Non-pigmented ciliary epithelial cell (primary cell): ENCODE measurements at places on chromosomes 13 and 19.

DNA sequence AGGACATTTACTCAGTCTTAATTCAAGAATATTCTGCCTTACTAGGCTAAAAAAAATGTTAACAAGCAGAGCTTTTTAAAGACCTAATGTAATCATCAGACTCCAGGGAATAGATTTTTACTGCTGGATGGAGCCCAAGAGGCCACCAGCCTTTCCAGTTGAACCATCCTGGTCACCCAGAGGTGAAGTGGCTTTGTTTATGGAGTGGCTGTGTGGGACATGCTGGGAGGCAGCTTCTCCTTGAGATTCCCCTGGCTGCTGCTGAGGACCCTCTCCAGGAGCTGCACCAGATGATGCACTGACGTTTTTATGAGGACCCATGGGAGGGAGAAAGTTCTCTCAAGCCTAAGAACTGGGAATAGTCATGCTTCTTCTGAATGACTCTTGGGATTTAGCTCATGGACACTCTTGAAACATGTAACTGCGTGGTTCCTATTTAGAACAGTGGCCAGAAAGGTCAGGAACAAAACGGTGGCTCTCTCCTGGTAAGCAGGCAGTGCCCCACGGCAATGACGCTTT lies 205.9 kb upstream of the MIR17HG start:
- no peak for DNase-seq

- DNase-seq = no peak
These were observed 176.1 kb downstream of the TM9SF2 start for GRCh38 chr13:99677116-99677951.

DNA sequence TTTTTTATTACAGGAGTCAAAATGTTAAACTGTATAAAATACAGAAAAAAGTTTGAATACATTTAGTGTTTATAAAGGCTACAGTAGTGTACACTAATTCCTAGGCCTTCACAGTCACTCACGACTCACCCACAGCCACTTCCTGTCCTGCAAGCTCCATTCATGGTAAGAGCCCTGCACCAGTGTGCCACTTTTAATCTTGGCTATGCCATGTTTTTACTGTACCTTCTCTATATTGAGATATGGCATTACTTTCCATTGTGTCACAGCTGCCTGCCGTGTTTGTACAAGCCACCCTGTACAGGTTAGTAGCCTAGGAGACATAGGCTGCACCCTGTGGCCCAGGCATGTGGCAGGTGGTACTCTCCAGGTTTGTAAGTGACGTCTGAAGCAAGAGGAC lies 32.1 kb downstream of the C1QTNF9 start:
- no peak for DNase-seq

DNA sequence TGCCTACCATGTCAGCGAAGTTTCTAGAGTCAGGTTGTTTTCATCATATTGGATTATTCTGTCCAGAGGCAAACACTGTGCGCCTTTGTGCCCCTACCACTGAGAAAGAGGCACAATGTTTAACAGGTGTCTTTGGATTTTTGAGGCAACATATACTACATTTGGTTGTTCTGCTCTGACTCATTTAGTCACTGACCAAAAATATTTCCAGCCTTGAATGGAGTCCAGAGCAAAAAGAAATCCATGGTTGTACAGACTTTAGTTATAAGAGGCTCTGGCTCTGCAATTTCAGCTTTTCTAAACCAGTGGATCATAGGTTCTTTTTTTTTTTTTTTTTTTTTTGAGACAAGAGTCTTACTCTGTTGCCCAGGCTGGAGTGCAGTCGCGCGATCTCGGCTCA lies 35.7 kb downstream of the LACC1 start:
- no peak for DNase-seq

GRCh38 chr13:24180750-24181377 lies 20.3 kb downstream of the SPATA13 start:
- DNase-seq = peak; percentile 47

GRCh38 chr19:49403404-49404187 lies 15.5 kb downstream of the KASH5 start:
- no peak for DNase-seq

DNA sequence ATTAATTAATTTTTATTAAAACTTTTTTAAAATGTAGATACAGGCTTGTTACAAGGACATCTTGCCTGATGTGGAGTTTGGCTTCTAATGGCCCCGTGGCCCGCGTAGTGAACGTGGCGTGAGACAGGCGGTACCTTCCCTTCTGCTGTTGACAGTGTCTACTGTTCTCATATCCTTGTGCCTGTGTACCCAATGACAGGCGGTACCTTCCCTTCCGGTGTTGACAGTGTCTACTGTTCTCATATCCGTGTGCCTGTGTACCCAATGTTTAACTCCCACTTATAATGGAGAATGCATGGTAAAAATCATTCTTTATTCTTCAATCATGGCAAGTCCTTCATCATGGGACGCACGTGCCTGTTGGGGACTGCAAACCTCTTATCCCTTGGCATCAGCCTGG lies 79.1 kb upstream of the ZNF835 start:
- DNase-seq = no peak

DNA sequence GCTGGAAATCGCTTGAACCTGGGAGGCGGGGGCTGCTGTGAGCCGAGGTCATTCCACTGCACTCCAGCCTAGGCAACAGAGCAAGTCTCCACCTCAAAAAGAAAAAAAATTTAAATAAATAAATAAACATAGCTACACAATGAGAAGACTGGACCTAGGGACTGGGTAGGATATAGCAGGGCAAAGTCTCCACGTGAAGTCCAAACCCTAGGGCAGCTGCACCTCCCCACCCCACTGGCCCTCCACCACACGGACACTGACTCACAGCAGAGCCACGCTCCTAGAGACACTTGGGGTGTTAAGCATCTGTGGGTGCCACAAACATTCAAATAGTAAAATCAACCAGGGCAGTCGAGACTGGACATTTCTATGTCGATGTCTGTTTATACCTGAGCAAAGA lies 7.1 kb downstream of the LATS2 start:
- no peak for DNase-seq

GRCh38 chr19:50327461-50328223 lies 1.5 kb downstream of the KCNC3 start:
- no peak for DNase-seq

GRCh38 chr13:102940143-102940542 lies 94.3 kb downstream of the ERCC5 start:
- no peak for DNase-seq
